Large intestine (tissue), 12 donors: ENCODE measurements at places on chromosomes 7 and 10. TPM values are rescaled to one million over a fixed set of nuclear protein-coding genes. Genes with fewer than 3 reads are reported as not detected.

- no peaks in the 10 kb centered on the region for H3K27me3 ChIP-seq
- no peak overlapping the region for H3K4me3 ChIP-seq
- no peaks in the 10 kb centered on the region for H3K36me3 ChIP-seq
- no peak overlapping the region for H3K27ac ChIP-seq
- no peak for DNase-seq
- H3K4me1 ChIP-seq = no peaks in the 10 kb centered on the region
These were observed 311.7 kb downstream of the GATA3 start for GRCh38 chr10:8365935-8366911.

GRCh38 chr7:106426803-106427202, 142.0 kb upstream of the NAMPT start:
- DNase-seq = no peak
- no peaks in the 10 kb centered on the region for H3K27me3 ChIP-seq
- peaks cover 13% of the 10 kb centered on the region for H3K4me1 ChIP-seq
- H3K36me3 ChIP-seq = no peaks in the 10 kb centered on the region

GRCh38 chr10:78686444-78687060, 382.2 kb upstream of the ZMIZ1 start:
- no peak overlapping the region for H3K4me3 ChIP-seq
- peaks cover 4% of the 10 kb centered on the region for H3K4me1 ChIP-seq
- H3K27ac ChIP-seq = no peak overlapping the region
- H3K27me3 ChIP-seq = no peaks in the 10 kb centered on the region
- H3K36me3 ChIP-seq = no peaks in the 10 kb centered on the region
- DNase-seq = no peak

DNA sequence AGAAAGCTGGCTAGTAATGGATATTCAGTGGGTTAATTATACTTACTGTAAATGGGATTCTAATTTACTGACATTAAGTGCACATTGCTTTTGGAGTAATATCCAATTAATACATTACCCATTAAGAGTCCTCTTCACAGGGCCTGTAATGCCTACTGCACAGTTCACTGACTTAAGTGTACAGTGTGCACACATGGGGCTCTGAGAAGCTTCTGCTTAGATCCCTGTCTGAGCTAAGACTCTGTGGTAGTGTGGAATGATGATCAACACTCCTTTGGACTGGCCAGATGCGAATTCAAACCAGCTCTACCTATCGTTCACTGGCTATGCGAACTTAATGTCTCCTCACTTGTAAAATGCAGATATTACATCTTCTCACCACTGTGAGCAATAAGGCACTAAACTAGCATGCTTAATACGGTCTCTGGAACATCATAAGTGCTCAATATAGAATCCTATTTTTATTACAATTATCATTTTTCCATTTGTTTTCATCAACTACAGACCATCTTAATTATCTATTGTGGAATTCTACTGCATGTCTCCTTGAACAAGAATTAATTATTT, 53.8 kb upstream of the SEC61G start:
- H3K27ac ChIP-seq = no peak overlapping the region
- no peak for DNase-seq
- no peaks in the 10 kb centered on the region for H3K36me3 ChIP-seq
- H3K4me3 ChIP-seq = no peak overlapping the region
- H3K4me1 ChIP-seq = no peaks in the 10 kb centered on the region
- H3K27me3 ChIP-seq = peaks cover 3% of the 10 kb centered on the region

GRCh38 chr10:86547296-86547695, 25.7 kb upstream of the WAPL start:
- H3K36me3 ChIP-seq = no peaks in the 10 kb centered on the region
- H3K27me3 ChIP-seq = no peaks in the 10 kb centered on the region

DNA sequence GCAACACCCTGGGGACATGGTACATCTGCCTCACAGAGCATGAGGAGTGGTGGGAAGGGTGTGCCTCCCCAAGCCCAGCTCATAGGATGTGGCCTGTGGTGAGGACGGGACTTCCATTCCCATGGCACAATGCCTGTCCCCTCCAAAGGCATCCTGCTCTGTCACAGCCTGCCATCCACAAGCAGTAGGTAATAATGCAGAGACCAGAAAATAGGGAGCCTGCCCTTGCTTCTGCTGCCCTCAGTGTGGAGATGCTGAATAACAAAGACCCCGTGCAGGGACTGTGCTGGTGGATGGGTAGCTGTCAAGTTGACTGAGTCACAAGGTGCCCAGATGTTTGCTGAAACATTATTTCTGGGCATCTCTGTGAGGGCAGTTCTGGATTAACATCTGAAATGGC, 199.9 kb upstream of the GRB10 start:
- H3K36me3 ChIP-seq = no peaks in the 10 kb centered on the region
- no peaks in the 10 kb centered on the region for H3K4me1 ChIP-seq
- H3K4me3 ChIP-seq = no peak overlapping the region
- no peaks in the 10 kb centered on the region for H3K27me3 ChIP-seq
- H3K27ac ChIP-seq = no peak overlapping the region
- DNase-seq = no peak

GRCh38 chr10:27911539-27911938, 87.3 kb downstream of the ODAD2 start:
- H3K27ac ChIP-seq = no peak overlapping the region
- H3K4me1 ChIP-seq = no peaks in the 10 kb centered on the region
- no peaks in the 10 kb centered on the region for H3K27me3 ChIP-seq
- no peaks in the 10 kb centered on the region for H3K36me3 ChIP-seq
- DNase-seq = no peak

GRCh38 chr7:1459920-1460820, 900 bp upstream of the MICALL2 start:
- peak overlapping the region; percentile 54 for H3K4me3 ChIP-seq
- H3K36me3 ChIP-seq = no peaks in the 10 kb centered on the region

GRCh38 chr7:42236266-42236975, 588 bp downstream of the GLI3 start:
- H3K27ac ChIP-seq = peak overlapping the region; percentile 39
- no peaks in the 10 kb centered on the region for H3K36me3 ChIP-seq
- H3K4me3 ChIP-seq = peak overlapping the region; percentile 51
- peaks cover 58% of the 10 kb centered on the region for H3K27me3 ChIP-seq

DNA sequence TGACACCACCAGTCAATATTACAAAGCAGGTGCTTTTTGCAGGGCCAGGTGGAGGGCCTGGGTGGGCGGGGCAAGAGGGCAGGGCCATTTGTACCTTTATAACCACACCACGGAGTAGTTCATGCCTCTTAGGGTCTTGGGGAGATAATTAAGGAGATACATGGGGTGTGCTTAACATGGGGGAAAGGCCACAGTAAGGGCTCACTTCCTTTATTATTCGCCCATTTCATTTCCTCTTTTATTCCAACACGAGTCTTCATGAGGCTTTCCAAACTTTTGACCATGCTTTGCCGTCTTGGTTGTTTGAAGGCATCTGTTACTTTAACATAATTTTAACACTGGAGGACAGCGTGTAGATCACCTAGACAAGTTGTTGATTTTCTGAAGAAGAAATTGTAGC, 33.3 kb upstream of the LYZL2 start:
- H3K27ac ChIP-seq = no peak overlapping the region
- H3K27me3 ChIP-seq = no peaks in the 10 kb centered on the region
- H3K4me1 ChIP-seq = no peaks in the 10 kb centered on the region
- no peak overlapping the region for H3K4me3 ChIP-seq
- H3K36me3 ChIP-seq = no peaks in the 10 kb centered on the region
- no peak for DNase-seq

DNA sequence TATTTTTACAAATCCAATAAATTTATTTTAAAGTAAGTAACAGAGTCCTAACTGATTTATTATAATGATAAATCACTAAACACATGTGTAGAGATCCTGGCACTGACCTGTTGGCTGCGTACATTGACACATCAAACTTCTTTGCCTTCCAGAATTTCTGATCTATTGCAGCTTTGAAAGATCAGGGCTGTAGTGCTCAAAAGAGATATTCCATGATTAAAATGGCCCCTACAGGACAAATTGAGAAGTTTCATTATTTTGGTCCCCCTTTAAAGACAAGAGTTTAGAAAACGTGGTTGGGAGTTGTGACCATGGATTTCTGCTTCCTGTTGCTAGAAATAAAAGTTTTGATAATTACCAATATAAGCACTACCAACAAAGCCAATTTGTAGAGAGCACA, 87.7 kb upstream of the PDK4 start:
- no peak overlapping the region for H3K27ac ChIP-seq
- H3K4me3 ChIP-seq = no peak overlapping the region
- H3K27me3 ChIP-seq = no peaks in the 10 kb centered on the region

DNA sequence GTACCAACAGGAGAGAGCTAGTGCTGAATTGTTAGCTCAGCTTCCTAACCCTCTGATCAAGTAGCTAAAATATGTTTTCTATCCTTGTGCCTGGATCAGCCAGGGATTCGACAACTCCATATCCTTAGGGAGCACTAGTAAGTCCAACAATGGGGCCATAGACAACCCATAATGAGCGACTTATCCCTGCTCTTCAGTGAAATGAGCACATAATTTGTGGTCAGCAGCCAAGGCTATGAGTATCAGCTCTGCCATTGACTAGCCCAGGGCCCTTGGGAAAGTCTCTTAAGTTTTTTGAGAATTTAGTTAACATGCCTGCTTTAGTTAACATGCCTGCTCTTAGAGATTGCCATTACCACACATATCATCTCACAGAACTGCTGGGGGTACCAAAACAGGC, 39.3 kb downstream of the COL1A2 start:
- no peaks in the 10 kb centered on the region for H3K4me1 ChIP-seq
- no peaks in the 10 kb centered on the region for H3K36me3 ChIP-seq
- no peaks in the 10 kb centered on the region for H3K27me3 ChIP-seq
- no peak overlapping the region for H3K4me3 ChIP-seq

- no peak overlapping the region for H3K27ac ChIP-seq
- no peak overlapping the region for H3K4me3 ChIP-seq
- H3K4me1 ChIP-seq = no peaks in the 10 kb centered on the region
- H3K27me3 ChIP-seq = no peaks in the 10 kb centered on the region
These were observed 242.0 kb downstream of the AUTS2 start for GRCh38 chr7:69840248-69840647.

GRCh38 chr10:79928028-79928583, 20.8 kb downstream of the SFTPD start:
- H3K4me1 ChIP-seq = no peaks in the 10 kb centered on the region

GRCh38 chr10:80856186-80856585, 318.5 kb downstream of the SH2D4B start:
- H3K36me3 ChIP-seq = no peaks in the 10 kb centered on the region
- H3K4me3 ChIP-seq = no peak overlapping the region
- H3K27me3 ChIP-seq = no peaks in the 10 kb centered on the region

DNA sequence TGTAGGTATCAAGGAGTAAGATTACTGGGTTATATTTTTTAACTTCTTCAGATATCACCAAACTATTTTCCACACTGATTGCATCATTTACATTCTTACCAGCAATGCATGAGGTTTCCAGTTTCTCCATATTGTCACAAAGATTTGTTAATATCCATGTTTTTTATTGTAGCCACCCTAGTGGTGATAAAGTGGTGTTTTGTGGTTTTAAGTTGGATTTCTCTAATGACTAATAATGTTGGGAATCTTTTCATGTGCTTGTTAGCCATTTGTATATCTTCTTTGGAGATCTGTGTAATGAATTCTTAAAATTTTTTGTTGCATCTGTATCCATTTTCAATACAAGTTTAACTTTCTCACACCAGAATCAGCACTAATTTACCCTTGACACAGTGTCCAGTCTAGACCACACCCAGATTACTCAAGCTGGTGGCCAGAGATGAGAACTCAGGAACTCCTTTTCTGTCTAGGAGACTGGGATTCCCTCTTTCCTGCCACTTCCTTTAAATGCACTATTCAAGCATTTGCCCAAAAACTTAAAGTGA, 67.0 kb upstream of the PLXDC2 start:
- H3K36me3 ChIP-seq = no peaks in the 10 kb centered on the region
- H3K27ac ChIP-seq = no peak overlapping the region
- H3K4me3 ChIP-seq = no peak overlapping the region
- H3K4me1 ChIP-seq = no peaks in the 10 kb centered on the region
- no peak for DNase-seq

GRCh38 chr7:70301673-70302185, 703.5 kb downstream of the AUTS2 start:
- DNase-seq = no peak
- no peak overlapping the region for H3K4me3 ChIP-seq
- H3K36me3 ChIP-seq = no peaks in the 10 kb centered on the region

DNA sequence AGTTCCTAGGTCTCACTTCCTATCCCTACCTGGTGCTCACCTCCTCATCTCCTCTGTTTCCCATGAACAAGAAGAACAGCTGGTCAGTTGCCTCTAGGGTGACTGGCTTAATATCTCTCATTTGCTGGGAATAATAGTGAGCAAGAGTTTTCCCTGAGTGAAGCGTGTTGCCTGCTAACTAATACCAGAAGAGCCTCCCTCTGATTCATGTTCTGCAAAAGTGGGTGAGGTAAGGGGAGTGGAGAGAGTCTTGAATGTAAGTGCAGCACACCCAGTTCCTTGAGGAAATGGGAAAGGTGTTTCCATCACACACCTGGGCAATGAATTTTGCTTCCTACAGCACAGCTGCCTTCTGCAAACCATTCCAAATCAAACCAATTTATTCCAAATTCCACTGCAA, 29.6 kb downstream of the FZD1 start:
- peaks cover 8% of the 10 kb centered on the region for H3K4me1 ChIP-seq
- H3K36me3 ChIP-seq = no peaks in the 10 kb centered on the region
- no peak for DNase-seq
- H3K27ac ChIP-seq = no peak overlapping the region
- H3K27me3 ChIP-seq = no peaks in the 10 kb centered on the region

GRCh38 chr7:101125989-101126650, 784 bp upstream of the SERPINE1 start:
- peaks cover 31% of the 10 kb centered on the region for H3K27me3 ChIP-seq
- no peak overlapping the region for H3K4me3 ChIP-seq
- peaks cover 29% of the 10 kb centered on the region for H3K4me1 ChIP-seq
- DNase-seq = no peak

GRCh38 chr7:141200191-141201108, 126.6 kb downstream of the TMEM178B start:
- no peak for DNase-seq
- H3K4me1 ChIP-seq = no peaks in the 10 kb centered on the region
- no peaks in the 10 kb centered on the region for H3K36me3 ChIP-seq

DNA sequence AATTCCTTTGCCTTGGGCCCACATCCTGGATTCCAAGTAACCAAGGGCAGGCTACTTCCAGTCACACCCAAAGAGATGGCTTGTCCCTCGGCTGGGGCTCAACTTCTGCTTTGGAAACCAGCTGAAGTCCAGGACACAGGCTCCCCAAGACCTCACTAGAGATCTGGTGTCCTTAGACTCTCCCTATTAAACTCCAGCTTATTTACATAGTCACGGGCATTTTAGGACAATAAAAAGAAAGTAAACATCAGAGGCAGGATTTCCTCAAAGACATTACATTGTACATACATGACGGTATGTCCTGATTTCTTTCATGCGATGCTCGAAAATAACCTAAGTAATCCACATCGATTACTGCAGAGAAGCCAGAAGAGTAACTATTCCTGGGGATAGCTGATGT, 461.5 kb upstream of the C7orf33 start:
- no peak for DNase-seq
- no peak overlapping the region for H3K4me3 ChIP-seq
- H3K4me1 ChIP-seq = no peaks in the 10 kb centered on the region
- no peaks in the 10 kb centered on the region for H3K27me3 ChIP-seq
- no peaks in the 10 kb centered on the region for H3K36me3 ChIP-seq

CRPPA gene
- 1.8 TPM for polyA plus RNA-seq

DEPP1 gene
- polyA plus RNA-seq = 13.4 TPM

KIAA1549 gene
- 3.9 TPM for polyA plus RNA-seq

MINDY4 gene
- polyA plus RNA-seq = 12.3 TPM

PLAC9 gene
- 17.8 TPM for polyA plus RNA-seq

TET1 gene
- polyA plus RNA-seq = 3.2 TPM
